Endothelial cell of umbilical vein (primary cell): ENCODE measurements at places on chromosomes 5 and 9. TPM values are rescaled to one million over a fixed set of nuclear protein-coding genes. Genes with fewer than 3 reads are reported as not detected.
A peak's percentile ranks its signal among the peaks of the same experiment; 100 is the strongest.

GRCh38 chr9:85942913-85943709 lies 2.2 kb downstream of the NAA35 start:
- H3K4me1 ChIP-seq, result peaks cover 13% of the 10 kb centered on the region
- no peaks in the 10 kb centered on the region for H3K27me3 ChIP-seq
- DNase-seq, result no peak
- H3K27ac ChIP-seq, result no peak overlapping the region
- H3K4me3 ChIP-seq, result no peak overlapping the region

DNA sequence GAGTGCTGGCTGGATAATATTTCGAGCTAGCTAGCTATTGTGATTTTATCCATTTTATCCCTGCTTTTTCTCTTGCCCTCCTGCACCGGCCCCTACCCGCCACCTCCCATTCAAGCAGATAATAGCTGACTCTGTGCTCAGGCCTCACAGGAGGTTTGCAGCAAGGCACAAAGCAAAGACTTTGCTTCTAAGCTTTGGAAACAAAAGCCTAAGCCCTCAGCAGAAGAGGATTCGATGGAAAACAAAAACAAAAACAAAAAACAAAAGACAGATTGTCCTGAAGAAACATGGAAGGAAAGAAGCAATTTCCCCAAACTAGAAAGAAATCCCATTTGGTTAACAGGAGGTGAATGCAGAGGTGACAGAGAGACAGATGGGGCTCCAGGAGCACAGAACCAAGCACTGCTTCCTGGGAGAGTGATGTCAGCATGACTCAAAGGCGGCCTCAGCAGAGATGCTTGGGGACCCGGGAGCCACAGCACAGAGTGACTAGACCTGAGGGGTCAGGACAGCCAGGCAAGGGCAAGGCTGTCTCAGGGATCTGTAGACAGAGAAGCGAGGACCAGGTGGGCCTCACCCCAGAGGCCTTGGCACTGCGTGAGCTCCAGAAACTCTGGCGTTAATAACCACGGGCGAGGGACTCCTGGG lies 28.4 kb downstream of the MTX3 start:
- H3K27ac ChIP-seq, result no peak overlapping the region
- no peaks in the 10 kb centered on the region for H3K36me3 ChIP-seq
- DNase-seq, result no peak
- no peak overlapping the region for H3K4me3 ChIP-seq

DNA sequence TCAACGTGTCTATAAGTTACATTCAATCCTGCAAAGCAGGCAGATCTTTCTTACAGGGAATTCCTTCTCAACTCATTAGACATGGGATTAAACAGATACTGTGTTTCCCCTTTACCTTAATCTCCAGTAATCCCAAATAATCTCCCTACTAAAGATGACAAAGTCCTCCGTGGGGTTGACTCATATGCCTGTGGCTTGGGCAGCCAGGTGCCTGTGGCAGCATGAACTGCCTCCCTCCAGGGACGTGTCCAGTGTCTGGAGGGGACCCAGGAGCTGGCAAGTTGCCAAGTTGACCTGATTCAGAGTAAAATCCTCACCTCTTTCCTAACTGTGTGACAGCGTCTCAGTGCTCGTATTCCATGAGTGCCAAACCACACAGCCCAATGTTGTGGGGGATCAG lies 94.6 kb upstream of the PTCH1 start:
- H3K36me3 ChIP-seq, result no peaks in the 10 kb centered on the region
- H3K27ac ChIP-seq, result no peak overlapping the region
- H3K4me3 ChIP-seq, result no peak overlapping the region
- DNase-seq, result no peak
- H3K27me3 ChIP-seq, result no peaks in the 10 kb centered on the region

DNA sequence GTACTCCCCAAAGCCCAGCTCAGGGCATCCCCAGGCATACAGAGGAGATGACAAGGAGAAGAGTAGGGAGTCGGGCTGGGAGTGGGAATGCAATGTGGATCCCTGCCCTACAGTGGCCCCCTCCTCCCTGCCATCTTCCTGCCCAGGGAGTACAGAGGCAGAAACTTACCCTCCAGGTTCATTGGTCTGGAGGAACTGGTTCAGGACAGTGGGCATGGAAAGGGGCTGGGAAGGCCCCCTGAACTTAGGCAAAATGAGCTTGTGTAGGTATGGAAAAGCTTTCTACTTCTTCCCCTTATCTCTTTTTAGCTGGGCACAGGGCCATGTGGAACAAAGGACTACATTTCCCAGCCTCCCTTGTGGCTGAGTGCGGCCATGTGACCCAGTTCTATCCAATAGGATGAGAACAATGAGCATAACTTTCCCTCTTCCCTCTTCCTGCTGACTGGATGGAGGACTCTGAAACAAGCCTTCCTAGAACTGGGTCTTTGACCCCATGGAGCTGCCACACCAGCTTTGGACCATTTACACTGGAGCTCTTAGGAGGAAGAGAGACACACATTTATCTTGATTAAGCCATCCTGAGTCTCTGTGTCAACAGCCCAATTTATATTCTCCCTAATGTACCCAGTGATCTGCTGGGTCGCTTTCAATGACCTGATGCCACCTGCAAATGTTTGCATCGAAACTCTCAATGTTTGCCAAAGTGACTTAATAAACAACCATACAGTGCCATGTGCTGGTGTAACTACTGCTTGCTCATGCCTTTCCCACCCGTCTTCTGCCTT lies 25.0 kb upstream of the HMCN2 start:
- DNase-seq, result peak; percentile 71
- peaks cover 3% of the 10 kb centered on the region for H3K4me1 ChIP-seq
- no peak overlapping the region for H3K27ac ChIP-seq

DNA sequence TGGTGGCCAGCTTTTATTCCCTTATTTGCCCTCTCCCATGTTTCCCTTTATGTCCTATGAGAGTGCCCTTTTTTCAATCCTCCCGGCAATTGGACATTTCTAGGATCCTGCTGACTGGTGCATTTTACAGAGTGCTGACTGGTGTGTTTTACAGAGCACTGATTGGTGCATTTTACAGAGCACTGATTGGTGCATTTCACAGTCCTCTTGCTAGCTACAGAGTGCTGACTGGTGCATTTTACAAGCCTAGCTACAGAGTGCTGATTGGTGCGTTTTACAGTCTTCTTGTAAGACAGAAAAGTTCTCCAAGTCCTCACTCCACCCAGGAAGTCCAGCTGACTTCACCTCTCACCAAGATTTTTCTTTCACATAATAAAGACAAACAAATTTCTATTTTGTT lies 15.4 kb upstream of the FANCC start:
- H3K36me3 ChIP-seq, result no peaks in the 10 kb centered on the region
- H3K4me1 ChIP-seq, result no peaks in the 10 kb centered on the region
- no peaks in the 10 kb centered on the region for H3K27me3 ChIP-seq
- DNase-seq, result no peak
- H3K27ac ChIP-seq, result no peak overlapping the region

DNA sequence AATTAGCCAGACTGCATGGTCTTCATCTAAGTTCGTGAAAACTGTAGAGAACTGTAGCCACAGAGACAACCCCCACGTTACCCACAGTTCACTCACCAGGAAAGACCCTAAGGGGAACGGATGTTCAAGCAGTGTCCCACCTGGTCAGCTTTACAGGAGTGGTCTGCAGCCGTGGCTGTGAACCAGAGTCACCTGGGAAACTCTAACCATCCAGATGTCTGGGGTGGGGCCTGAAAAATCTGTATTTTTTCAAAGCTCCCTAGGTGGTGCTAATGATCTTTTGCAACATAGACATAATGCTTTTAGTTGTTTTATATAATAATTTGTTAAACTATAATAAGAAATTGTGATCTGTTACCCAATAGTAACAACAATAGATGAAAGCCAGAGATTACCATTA lies 47.7 kb upstream of the ANGPTL2 start:
- no peak overlapping the region for H3K27ac ChIP-seq
- no peaks in the 10 kb centered on the region for H3K36me3 ChIP-seq
- no peak overlapping the region for H3K4me3 ChIP-seq
- DNase-seq, result no peak
- no peaks in the 10 kb centered on the region for H3K27me3 ChIP-seq
- no peaks in the 10 kb centered on the region for H3K4me1 ChIP-seq

GRCh38 chr9:119365291-119366027 lies 3.8 kb downstream of the BRINP1 start:
- H3K27ac ChIP-seq, result no peak overlapping the region
- no peaks in the 10 kb centered on the region for H3K36me3 ChIP-seq
- peaks cover 16% of the 10 kb centered on the region for H3K27me3 ChIP-seq
- DNase-seq, result peak; percentile 17
- H3K4me1 ChIP-seq, result no peaks in the 10 kb centered on the region

DNA sequence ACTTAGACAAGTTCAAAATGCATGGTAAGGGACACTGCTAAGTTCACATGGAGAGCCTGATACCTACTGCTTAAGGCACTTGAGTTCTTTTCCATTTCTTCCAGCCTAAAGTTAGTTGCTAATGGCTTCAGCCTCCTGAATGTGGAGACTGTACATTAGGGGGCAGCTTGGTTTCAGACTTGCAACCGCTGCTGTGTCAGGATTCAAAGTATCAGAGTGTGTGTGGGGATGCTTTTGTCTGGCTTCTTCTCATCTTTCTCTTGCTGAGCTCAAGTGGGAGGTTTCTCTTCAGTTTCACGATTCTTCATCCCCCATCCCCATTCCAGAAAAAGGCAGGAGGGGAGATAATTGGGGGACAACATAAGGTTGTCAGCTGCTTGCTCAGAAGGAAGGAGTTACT lies 49.4 kb downstream of the ATP10B start:
- H3K27me3 ChIP-seq, result no peaks in the 10 kb centered on the region
- H3K27ac ChIP-seq, result no peak overlapping the region
- no peak for DNase-seq

- DNase-seq, result no peak
- no peaks in the 10 kb centered on the region for H3K27me3 ChIP-seq
- no peak overlapping the region for H3K27ac ChIP-seq
- H3K36me3 ChIP-seq, result no peaks in the 10 kb centered on the region
- H3K4me3 ChIP-seq, result no peak overlapping the region
Measured at GRCh38 chr5:74382987-74383593, 257.4 kb downstream of the ENC1 start.

DNA sequence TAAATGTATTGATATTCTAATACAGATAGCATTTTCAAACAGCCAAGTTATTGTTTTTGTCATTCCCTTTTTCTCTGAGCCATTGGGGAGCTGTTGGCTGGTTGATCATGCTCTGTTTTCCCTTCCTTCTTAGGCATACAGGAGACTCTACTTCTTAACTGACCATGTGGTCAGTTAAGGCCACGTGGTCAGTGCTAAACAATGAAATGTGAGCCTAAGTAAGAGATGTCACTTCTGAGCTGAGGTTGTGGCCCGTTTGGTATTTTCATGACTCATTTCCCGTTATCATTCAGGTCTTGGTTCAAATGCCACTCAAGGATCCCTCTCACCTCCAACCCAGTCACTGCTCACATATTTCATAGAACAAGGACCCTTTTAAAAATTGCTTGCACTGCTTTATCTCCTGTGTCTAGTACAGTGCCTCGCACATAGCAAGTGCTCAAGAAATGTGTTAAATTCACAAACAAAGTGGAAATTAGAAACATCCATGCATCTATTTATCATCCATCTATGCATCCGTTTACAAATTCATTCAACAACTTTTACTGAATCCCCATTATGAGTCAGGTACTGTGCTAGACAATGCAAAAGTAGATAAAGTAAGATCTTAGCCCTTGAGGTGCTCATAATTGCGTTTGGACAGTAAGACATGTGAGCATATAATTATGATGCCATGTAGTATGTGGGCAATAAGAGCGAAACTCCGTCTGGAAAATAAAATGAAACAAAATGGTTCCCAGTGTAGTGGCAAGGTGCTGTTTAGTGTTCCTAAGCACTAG lies 50.7 kb downstream of the ARRDC3 start:
- no peaks in the 10 kb centered on the region for H3K27me3 ChIP-seq
- no peak overlapping the region for H3K4me3 ChIP-seq
- H3K4me1 ChIP-seq, result no peaks in the 10 kb centered on the region
- H3K27ac ChIP-seq, result no peak overlapping the region
- no peaks in the 10 kb centered on the region for H3K36me3 ChIP-seq
- DNase-seq, result no peak

DNA sequence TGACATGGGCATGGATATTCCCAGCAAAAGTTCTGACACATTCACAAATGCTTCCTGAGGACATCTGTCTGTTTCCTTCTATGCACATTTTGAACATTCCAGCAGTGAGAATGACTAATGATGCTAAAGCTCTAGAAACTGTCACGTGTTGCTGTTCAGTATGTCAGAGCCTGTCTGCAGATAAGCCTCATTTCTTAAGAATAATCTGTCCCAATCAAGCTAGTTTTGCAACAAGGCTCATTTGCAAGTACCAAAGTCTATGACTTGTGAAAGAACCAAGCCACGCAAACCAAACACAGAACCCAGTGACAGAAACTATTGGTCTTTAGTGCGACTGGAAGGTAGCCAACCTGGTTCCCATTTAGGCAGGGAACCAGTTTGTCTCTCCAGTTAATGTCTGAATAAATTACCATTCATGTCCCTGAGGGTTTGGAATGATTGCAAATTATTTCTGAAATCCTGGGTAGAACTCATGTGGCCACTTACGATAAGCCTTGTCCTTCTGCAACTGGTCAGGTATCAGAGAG lies 178.5 kb downstream of the C9orf152 start:
- H3K4me1 ChIP-seq, result peaks cover 57% of the 10 kb centered on the region
- no peaks in the 10 kb centered on the region for H3K27me3 ChIP-seq
- H3K4me3 ChIP-seq, result no peak overlapping the region
- no peaks in the 10 kb centered on the region for H3K36me3 ChIP-seq

DNA sequence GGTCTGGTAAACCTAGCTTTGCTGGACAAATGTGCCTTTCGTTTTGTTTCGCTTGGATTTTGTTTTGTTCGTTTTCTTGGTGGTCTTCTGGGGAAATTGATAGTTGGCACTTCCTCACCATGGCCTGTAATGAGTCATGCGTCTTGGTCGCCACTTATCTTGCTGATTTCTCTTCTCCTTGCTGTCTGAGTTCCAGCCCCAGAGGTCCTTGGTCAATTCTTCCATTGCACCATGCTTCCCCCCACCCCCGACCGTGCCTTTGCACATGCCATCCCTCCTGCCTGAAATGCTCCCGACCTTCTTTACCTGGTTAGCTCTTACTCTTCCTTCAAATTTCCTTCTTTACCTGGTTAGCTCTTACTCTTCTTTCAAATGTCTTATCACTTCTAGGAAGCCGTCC lies 168.7 kb upstream of the MSX2 start:
- no peak for DNase-seq
- H3K27me3 ChIP-seq, result no peaks in the 10 kb centered on the region
- H3K4me3 ChIP-seq, result no peak overlapping the region
- H3K4me1 ChIP-seq, result no peaks in the 10 kb centered on the region

DNA sequence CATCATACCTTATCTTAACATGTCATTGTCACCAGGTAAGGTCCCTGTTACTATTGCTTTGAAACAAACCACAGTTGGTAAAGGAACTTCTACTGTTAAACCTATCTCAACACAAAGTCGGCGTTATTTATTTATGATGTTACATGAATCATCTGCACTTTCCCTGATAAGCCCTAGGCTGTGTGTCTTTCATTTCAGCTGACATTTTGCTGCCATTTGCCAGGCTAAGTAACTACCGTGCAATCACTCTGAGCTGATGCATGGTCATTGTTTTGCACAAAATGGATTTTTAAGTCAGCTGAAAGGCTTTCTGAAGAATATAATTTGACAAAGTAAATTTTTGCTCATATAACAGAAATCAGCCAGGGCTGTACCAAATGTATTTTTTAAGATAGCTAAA lies 546.5 kb downstream of the ZNF608 start:
- H3K27me3 ChIP-seq, result no peaks in the 10 kb centered on the region
- H3K4me3 ChIP-seq, result no peak overlapping the region
- no peaks in the 10 kb centered on the region for H3K36me3 ChIP-seq
- H3K4me1 ChIP-seq, result no peaks in the 10 kb centered on the region

The PCDHGC4 gene
- polyA plus RNA-seq, result 0.25 and 0.32 TPM in 2 replicates

The GMCL2 gene
- not detected in 2 replicates for polyA plus RNA-seq

The HAND1 gene
- not detected in 2 replicates for polyA plus RNA-seq

The ENG gene
- 338 and 355 TPM in 2 replicates for polyA plus RNA-seq

The DMGDH gene
- polyA plus RNA-seq, result 0.03 and 0.11 TPM in 2 replicates
